ENCODE measurements at places on chromosomes 16 and 17.

DNA sequence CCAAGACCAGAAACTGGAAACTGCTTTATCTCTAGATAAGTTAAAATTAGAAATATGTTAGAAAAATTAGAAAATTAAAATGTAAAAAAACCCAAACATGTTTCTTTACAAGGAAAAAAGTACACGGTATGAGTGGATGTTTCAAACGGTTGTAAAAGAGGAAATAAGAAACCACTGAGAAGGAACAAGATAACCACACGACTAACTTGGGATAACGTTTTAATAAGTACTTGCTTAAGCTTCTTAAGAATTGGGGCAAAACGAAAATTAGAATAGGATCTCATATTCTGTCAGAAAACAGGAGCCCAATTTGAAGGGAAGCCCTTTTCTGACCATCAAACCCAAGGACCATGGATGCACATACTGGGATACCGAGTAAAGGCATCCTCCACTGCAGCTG, 31.0 kb downstream of the MBTPS1 start:
- no peak for DNase-seq

DNA sequence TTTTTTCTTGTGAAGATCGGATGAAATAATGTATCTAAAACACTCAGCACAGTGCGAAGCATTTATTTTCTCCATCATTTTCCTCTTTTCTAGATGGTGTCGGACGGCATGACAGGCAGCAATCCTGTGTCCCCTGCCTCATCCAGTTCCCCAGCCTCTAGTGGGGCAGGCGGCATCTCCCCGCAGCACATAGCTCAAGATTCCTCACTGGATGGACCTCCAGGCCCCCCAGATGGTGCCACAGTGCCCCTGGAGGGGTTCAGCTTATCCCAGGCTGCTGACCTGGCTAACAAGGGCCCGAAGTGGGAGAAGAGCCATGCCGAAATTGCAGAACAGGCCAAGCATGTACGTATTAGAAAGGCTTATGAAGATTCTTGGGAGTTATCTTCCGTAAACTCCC, 5.0 kb downstream of the SRCAP start:
- no peak for DNase-seq

DNA sequence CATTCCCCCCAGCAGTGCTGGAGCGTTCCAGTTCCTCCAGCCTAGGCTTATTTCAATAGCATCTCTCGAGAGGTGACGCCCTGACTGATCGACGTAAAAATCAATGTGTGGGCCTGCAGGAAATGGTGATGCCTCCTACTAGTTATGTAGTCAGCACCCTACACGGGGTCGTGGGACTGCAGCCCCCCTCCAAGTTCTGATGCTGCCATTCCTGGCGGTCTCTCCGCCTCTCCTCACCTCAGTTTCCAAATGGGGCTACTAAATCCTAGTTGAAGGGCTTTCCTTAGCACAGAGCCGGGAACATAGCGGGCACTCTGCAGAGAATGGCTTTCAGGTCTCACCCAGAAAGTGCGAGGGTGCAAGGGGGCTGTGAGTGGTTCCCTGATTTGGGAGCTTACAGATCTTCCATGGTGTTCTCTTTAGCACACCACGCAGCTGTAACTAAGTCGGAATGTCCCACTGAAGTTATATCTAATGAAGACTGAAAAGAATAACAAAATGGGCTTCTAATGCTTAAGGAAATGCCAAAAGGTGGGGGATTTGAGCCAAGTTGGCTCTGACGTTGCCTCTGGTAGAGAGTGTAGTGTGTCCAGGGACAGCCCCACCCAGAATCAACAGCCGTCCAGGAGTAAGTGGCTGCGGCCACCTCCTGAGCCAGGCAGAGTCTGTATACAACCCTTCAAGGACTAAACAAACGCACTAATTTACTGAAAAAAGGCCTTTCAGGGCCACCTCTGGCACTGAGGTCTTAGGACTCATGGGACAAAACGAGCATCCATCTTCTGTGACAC, 299.7 kb upstream of the FOXF1 start:
- DNase-seq: no peak

DNA sequence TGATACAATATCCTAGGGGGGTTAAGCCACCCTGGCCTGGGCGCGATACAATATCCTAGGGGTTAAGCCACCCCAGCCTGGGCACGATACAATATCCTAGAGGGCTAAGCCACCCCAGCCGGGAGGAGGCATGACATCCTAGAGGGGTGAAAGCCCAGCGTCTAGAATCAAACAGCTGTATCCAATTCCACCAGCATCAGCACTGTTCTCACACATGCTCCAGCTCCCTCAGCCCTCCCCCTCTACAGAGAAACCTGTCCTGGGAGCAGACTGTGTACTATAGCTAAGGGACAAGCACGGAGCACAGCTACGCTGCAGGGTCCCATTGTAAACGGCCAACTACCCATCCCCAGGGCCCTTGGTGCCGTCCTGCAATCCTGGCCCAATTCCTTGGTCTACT, 6.2 kb downstream of the GINS2 start:
- no peak for DNase-seq

DNA sequence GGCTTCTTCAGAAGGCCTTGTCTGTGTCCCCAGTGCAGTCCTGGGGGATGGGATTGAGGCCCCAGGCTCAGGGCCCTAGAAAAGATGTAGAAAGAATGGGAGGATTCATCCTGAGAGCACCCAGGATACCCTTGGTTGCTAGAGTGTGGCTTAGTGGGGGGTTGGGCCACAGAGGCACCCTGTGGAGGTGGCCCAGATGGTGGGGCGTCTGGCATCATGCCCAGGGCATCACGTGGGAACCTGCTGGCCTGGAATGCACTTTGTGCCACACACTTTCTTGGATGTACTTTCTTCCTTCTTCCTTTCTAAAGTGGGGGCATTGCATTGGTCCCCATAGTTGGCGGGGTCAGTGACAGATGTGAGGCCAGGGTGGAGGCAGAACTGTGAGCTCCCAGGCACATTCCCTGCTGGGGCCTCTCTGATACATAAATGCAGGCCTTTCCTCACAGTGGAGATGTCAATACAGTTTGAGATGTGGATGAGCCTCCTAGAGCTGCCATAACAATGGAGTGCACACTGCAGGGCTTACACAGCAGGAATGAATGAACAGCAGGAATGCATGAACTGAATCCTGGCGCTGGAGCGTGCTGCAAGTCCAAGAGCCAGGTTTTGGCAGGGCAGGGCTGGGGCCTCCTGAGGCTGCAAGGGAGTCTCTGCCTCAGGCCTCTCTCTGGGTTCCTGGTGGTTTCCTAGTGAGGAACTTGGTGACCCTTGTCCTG, 43.3 kb downstream of the MGAT5B start:
- DNase-seq: no peak

DNA sequence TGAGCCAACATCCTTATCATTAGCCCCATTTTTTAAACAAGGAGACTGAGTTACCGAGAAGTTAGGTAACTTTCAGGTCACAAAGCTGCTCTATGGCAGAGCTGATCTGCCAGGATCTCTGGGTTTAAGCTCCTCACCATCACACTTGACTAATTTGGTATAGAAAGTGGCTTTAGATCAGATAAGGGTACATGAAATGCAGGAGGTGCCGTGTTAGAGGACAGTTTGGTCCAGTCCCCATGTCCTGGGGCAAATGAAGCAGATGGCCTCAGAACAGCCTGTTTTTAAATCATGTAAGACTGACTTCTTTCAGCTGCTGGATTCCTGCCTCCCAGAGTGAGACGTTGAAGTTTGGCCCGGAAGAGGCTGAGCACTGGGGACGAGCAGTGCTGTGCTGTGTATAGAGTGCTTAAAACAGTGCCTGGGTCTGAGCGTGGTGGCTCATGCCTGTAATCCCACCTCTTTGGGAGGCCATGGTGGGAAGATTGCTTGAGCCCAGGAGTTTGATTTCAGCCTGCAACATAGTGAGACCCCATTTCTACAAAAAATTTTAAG, 187.0 kb upstream of the CACNG3 start:
- DNase-seq: no peak

DNA sequence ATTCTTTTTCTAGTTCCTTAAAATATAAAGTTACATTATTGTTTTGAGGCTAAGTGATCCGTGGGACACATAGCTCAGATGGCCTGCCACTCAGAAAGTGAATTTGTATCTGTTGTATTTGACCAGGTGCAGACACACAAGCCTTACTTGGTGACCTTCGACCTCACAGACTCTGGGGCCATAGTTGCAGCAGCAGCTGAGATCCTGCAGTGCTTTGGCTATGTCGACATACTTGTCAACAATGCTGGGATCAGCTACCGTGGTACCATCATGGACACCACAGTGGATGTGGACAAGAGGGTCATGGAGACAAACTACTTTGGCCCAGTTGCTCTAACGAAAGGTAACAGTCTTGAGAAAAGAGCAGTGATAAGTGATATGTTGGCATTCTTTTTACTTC, 30.5 kb downstream of the TMEM11 start:
- DNase-seq: no peak

All from nucleus accumbens (tissue), 56 donors.